ENCODE measurements at places on chromosomes 7 and 10. TPM values are rescaled to one million over a fixed set of nuclear protein-coding genes. Genes with fewer than 3 reads are reported as not detected.

DNA sequence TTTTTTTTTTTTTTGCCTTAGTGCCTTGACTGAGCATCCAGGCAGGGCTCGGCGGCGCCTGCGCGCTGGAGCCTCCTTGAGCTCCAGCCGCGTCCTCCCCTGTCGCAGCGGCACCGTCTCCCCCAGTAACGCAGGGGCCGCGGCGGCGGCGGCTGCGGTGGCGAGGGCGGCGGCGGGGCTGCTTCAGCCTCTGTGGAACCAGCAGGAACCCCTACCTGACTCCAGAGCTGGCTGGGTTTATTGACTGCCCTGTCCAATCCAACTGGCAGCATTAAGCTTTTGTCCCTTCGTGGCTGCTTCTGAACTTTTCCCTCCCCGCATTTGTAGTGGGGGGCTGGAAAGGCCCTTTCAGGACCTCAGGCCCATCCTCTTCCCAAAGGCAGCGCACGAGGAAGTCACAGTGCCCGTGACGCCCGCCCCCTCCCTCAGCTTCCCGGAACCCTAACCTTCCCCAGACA, at the start of gene GPR85:
TSS of gene GPR85 (minus strand) at position 397 of the 458 bp plus-strand sequence. CDS start 2,106 bp downstream, outside the sequence.
- no peaks in the 10 kb centered on the region for H3K36me3 ChIP-seq
- peak; percentile 77 for DNase-seq
- H3K4me3 ChIP-seq, result peak within 1 kb of the TSS; percentile 59
- no peak within 1 kb of the TSS for H3K27ac ChIP-seq
- no peaks in the 10 kb centered on the region for H3K27me3 ChIP-seq

GRID2IP gene
- total RNA-seq, result 0.76 TPM

- no peak overlapping the region for H3K27ac ChIP-seq
- DNase-seq, result no peak
- no peaks in the 10 kb centered on the region for H3K4me1 ChIP-seq
- no peak overlapping the region for H3K4me3 ChIP-seq
- H3K36me3 ChIP-seq, result no peaks in the 10 kb centered on the region
Measured at GRCh38 chr10:116385311-116385710, 42.3 kb upstream of the PNLIPRP3 start.

GRCh38 chr7:111853201-111853990, 291.1 kb upstream of the IMMP2L start:
- H3K27ac ChIP-seq, result no peak overlapping the region
- no peaks in the 10 kb centered on the region for H3K27me3 ChIP-seq
- H3K4me1 ChIP-seq, result no peaks in the 10 kb centered on the region
- H3K4me3 ChIP-seq, result no peak overlapping the region
- no peak for DNase-seq

DNA sequence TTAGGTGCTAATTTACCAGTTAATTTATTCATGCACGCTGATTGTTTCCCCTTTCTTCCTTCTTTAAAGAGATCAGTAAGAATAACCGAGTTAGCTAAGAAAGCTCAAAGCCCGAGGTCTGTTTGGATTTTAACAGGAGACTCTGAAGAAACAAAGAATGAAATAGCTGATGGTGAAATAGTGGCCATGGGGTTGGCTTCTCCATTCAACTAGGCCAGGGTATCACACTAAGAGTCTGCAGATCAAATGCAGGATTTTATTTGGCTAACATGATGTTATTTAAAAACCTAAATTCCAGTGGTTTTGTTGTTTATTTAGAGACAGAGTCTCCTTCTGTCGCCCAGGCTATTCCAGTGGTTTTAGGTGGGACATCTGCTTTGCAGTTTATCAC, 65.2 kb upstream of the SYPL1 start:
- no peak overlapping the region for H3K4me3 ChIP-seq
- DNase-seq, result no peak
- no peak overlapping the region for H3K27ac ChIP-seq
- H3K4me1 ChIP-seq, result no peaks in the 10 kb centered on the region
- H3K27me3 ChIP-seq, result no peaks in the 10 kb centered on the region

DNA sequence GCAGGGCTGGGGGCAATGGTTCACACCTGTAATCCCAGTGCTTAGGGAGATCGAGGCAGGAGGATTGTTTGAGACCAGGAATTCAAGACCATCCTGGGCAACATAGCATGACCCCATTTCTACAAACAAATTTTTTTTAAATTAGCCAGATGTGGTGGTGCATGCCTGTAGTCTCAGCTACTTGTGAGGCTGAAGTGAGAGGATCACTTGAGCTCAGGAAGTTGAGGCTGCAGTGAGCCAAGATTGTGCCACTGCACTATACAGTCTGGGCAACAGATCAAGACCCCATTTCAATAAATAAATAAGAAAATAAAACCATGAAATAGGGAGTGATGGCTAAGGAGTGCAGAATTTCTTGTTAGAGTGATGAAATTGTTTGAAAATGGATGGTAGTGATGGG, 8.9 kb downstream of the GRID2IP start:
- H3K27me3 ChIP-seq, result no peaks in the 10 kb centered on the region
- H3K27ac ChIP-seq, result no peak overlapping the region
- no peaks in the 10 kb centered on the region for H3K4me1 ChIP-seq
- H3K4me3 ChIP-seq, result no peak overlapping the region

DNA sequence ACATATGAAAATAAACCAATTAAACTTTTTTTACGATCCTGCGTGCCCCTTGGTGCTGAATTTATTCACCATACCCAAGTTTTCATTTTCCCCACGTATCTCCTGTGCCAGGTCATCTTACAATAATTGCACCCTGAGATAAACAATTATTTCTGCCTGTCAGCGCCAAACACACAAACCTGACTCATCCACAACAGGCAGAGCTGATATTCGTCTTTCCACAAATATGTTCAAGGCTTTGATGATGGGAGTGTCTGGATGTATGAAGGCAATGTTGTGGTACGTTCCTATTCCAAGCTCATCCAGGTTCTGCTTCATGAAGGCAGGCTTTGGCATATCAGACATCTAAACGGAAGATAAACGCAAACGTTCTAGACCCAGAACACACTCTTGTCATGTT, 45.8 kb upstream of the RHEB start:
- H3K27me3 ChIP-seq, result no peaks in the 10 kb centered on the region
- H3K4me1 ChIP-seq, result no peaks in the 10 kb centered on the region
- no peak for DNase-seq
- H3K4me3 ChIP-seq, result no peak overlapping the region

FXYD4 gene
- 109 TPM for total RNA-seq

DNA sequence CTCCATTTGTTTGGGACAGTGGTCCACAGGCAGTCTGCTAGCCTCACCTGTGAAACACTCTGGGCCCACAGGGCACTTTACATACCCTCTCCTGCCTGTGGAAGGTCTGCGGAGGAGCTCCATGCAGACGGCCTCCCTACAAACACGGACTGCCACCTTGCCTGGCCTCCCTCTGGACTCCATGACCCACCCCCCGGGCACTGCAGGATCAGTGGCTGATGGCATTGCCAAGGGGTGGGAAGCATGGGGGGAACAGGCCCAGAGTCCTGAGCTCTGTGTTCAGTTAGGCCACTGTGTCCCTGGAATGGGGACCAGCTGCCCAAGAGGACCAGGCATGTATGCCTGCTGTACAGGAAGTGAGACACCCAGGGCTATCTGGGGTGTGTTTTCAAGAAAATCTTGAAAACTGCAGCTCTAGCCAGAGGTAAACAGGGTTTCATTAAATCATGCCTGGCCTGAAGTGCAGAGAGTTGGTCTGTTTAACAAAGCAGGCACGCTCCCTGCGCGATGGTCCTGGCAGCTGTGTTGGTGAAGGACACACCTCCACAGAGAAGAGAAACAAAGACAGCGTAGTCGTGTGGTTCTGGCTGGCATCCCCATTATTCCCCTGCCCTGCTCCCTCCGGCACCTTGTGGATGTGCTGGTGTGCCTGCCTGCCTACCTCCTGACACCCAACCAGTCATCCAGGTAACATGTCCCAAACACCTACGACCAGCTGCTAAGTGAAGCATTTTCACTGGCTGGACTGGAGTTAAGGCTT, 470.8 kb upstream of the ZMIZ1 start:
- no peak overlapping the region for H3K27ac ChIP-seq
- H3K4me1 ChIP-seq, result no peaks in the 10 kb centered on the region
- no peak for DNase-seq
- no peaks in the 10 kb centered on the region for H3K36me3 ChIP-seq
- no peak overlapping the region for H3K4me3 ChIP-seq
- H3K27me3 ChIP-seq, result no peaks in the 10 kb centered on the region

- DNase-seq, result no peak
- H3K4me1 ChIP-seq, result peaks cover 3% of the 10 kb centered on the region
- no peak overlapping the region for H3K4me3 ChIP-seq
- no peaks in the 10 kb centered on the region for H3K27me3 ChIP-seq
- no peak overlapping the region for H3K27ac ChIP-seq
Measured at GRCh38 chr10:47408606-47409005, 24.5 kb upstream of the ZNF488 start.

DNA sequence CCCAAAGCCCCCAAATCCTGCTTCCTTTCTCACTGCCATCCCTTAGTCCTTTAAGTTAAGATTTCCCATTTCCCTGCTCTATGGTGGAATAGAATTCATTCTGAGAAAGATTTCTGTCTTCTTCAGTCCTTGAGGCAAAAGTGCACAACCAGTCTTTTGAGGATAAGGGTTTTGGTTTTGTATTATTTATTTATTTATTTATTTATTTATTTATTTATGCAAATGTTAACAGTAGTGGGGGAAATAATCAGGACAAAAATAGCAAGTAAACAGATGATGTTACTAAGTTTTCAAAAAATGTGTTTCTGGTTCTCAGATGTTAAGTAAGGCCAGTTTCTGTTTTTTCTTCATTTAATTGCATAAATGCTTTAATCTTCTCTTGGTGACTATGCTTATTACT, 84.2 kb downstream of the GLCCI1 start:
- no peaks in the 10 kb centered on the region for H3K27me3 ChIP-seq
- no peaks in the 10 kb centered on the region for H3K4me1 ChIP-seq
- no peak overlapping the region for H3K27ac ChIP-seq
- no peak for DNase-seq
- H3K4me3 ChIP-seq, result no peak overlapping the region

DNA sequence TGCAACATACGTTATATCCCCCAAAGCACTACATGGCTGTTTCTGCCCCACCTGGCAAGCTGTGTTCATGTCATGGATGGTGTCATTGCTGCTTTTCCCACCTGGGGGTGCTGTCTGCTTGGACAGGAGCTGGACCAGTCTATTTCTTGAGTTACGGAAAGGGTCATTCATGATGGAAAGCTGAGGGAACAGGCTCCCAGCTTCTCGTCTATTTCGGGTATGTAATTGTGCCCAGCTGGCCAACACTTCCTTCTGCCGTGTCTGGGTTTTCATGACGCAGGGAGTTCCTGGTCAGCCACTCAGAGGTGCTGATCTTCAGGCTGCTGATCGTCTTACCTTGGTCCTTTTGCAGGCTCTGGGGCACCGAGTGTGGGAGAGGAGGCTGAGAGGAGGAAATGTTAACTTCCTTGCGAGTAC, 8.6 kb downstream of the BTBD16 start:
- no peak overlapping the region for H3K27ac ChIP-seq
- no peaks in the 10 kb centered on the region for H3K36me3 ChIP-seq
- peak; percentile 75 for DNase-seq
- H3K4me1 ChIP-seq, result no peaks in the 10 kb centered on the region
- H3K27me3 ChIP-seq, result no peaks in the 10 kb centered on the region

MYPN gene
- 0.06 TPM for total RNA-seq

PNLIP gene
- not detected for total RNA-seq

GRCh38 chr10:3914733-3915132, 129.7 kb upstream of the KLF6 start:
- DNase-seq, result no peak
- no peak overlapping the region for H3K27ac ChIP-seq
- no peaks in the 10 kb centered on the region for H3K27me3 ChIP-seq
- H3K36me3 ChIP-seq, result no peaks in the 10 kb centered on the region

All from kidney (tissue), 22 donors.